Nephron progenitor cell (in vitro differentiated cells): ENCODE measurements at places on chromosomes 4 and X.

DNA sequence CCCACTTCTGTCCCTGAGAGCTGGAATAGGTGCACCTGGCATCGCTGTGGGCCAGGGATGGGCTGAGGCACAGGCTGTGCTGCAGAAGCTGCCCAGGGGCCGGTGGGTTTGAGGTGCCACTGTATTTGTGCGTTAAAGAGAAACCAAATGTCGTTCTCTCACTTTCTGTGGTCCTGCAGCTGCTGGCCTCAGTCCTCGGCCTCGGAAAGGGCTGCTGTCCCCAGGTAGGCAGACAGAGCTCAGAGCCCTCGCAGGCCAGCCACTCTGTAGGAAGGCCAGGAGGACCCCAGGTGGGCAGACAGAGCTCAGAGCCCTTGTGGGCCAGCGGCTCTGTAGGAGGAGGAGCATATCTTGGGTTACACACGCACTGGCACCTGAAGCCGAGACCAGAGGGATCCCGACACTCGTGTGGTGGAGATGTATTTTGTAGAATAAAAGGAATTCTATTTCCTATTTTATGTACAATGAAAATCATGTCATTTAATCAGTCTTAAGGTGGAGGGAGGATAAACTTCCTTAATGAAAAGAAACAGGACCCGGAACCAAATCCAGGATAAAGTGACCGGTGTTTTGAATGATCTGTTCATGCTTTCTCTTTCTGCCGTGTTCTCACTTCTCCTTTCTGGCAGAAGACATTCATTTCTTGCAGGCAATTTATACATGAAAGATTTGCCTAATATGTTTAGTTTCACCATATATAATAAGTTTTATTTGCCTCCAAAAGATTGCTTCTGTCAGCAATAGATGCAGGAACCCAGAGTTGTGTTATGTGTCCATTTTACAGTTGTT, 54.4 kb upstream of the HGFAC start:
- DNase-seq, result no peak

- no peak for DNase-seq
These were observed 448.1 kb upstream of the TRAM1L1 start for GRCh38 chr4:117533501-117533900.

DNA sequence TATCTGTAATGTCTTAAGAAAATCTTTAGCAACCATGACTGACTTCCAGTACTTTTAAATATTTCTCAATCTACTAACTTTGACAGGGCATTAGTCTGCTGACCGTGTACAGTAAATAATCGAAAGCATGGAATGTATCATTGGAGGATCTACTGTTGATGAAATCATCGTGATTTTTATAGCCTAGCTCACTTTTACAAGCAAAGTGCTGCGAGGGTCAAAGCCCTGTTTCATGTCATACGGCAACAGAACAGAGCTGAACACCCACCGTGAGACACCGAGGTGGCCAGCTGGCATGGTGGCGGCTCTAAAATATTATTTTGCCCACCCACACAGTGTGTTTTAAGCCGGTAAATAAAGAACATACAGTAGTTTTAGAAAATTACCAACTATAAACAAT, 679.3 kb downstream of the FAT4 start:
- no peak for DNase-seq

GRCh38 chr4:53830511-53830910, 233.9 kb downstream of the CHIC2 start:
- no peak for DNase-seq

DNA sequence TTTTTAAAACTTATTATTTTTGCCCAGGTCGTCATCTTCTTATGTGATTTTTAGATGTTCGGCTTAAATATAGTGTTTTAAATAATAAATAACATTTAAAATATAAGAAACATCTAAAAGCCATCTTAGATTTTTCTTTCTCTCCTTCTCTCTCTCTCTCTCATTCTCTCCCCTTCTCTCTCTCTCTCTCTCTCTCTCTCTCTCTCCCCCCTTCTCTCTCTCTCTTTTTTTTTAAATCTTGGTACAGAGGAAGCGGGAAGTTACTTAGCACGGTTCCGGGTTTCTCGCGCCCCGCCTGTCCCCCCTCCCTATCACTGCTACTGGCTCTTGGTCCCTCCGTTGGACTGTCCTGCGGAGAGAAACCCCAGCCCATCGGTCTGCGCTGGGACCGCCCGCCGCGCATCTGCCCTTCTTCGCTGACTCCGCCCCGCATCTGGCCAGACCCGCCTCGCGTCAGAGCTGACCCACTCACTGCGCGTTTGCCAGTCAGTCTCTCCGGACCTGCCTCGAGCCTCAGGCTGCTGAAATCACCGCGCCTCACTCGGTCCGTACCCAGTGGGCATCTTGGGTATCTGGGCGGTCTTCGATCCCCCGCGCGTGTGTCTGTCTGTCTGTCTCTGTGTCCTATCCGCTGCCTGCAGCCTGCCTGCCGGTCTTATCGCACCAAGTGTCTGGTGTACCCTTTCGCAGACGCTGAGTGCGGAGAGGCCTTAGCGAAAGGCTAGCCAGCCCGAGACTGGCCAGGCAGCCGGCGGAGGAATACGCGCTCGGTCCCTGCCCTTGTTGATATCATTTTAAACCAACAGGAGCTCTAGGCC, at the start of gene PABPC5:
Gene PABPC5, plus strand, starts transcription at position 489 of the 818 bp plus-strand sequence. CDS start 739 bp downstream, outside the sequence.
- DNase-seq, result peak; percentile 91

GRCh38 chr4:36172656-36173055, 71.7 kb downstream of the ARAP2 start:
- no peak for DNase-seq

DNA sequence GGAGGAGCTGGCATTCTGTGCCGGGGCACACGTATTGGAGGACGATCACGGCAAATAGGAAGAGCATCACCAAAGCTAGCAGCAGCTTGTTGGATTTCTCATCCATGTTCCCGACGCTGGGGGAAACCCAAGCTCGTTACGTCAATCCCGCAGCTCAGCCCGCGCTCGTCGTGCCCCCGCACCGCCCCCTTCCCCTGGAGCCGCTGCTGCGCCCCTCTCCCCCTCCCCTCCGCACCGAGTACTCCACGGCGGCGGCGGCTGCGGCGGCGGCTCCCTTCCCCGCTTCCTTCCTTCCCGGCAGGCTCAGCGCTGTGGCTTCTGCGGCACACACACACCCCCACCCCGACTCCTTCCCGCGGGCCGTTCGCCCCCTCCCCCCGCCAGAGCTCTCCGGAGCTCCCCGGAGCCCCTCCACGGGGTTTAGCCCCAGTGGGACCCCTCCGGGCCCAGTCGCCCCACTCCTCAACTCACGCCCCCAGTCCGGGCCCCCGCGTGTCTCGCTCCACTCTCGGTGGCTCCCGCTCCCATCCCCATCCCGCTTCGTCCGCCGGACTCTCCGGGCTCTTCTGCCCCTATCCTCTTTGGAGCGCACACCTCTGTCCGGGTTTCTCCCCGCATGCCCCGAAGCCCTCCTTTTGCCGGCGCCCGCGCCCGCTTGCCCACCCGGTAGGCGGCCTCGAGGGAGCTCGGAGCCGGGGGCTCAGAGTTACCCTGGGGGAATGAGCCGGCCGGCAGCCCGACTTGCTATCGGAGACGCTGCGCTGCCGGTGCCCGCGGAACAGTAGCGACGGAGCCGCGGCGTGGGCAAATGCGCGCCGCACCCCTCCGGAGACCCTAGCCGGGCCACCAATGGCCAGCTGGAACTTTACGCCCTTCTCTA, 978 bp downstream of the HS6ST2 start:
- peak; percentile 82 for DNase-seq

DNA sequence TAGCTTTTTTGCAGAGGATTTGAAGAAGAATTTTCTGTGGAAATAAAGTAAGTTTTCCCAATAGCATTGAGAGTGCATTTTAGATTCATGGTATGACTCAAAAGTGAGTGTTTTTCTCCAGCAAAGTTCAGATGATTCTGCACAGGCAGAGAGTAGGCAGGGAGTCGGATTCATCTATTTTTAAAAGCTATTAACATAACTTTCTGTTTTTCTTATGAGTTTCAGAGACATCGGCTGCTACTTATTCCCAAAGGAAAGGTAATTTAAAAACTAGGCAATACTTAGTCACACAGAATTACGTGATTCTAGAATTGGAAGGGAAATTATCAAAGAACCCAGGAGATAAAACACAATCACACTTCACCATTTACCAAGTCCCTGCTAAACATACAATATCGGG, 4.4 kb downstream of the CCDC110 start:
- no peak for DNase-seq

- DNase-seq, result no peak
These were observed 136.2 kb downstream of the PPP3CA start for GRCh38 chr4:101211146-101211553.

- no peak for DNase-seq
These were observed 59.7 kb upstream of the BCOR start for GRCh38 chrX:40157228-40158035.

- DNase-seq, result no peak
These were observed 400.5 kb downstream of the PDGFC start for GRCh38 chr4:156571146-156571545.

- DNase-seq, result no peak
These were observed 153.0 kb downstream of the KDM6A start for GRCh38 chrX:45026036-45026435.

- no peak for DNase-seq
These were observed 53.7 kb upstream of the FAAH2 start for GRCh38 chrX:57232658-57233360.

DNA sequence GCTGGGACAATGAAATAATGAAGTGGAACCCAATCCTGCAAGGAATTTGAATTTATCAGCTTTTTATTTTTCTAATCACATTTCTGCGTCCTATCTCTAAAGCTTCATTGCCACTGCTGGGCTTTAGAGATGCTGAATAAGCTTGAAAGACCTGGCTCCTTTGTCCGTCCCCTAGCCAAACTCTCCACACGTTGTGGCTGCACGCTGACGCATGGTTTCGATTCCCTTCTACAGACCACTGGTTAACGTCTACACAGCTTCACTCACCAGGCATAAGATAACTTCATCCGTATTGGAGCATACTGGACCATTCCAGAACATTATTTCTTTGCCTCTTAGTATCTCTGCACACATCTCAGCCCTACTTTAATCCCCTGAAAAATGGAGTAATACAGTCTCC, 31.2 kb downstream of the SPANXN3 start:
- no peak for DNase-seq

- DNase-seq, result no peak
These were observed 55.0 kb upstream of the CXXC4 start for GRCh38 chr4:104549736-104550135.

DNA sequence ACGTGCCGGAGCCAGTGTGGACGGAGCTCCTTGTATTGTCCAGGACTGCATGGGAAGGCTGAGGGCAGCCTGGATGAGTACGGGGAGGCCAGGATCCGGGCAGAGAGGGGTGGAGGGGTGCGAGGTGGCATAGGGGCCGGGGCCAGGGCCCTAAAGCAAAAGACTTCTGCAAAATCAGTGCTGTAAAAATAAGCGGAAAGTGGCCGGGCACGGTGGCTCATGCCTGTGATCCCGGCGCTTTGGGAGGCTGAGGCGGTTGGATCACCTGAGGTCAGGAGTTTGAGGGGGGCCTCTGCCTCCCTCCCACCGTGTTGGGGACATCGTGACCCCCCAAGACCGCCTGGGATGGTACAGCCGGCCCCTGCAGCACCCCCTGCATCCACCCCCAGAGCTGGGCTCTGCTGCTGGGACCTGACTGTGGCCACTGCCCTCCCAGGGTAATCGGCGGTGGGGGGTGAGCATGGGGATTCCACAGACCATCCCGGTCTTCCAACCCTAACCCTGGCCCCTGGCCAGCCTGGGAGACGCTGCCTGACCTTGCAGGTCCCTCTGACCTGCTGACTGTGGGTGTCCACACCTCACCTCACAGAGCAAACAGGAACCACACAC, 23.4 kb upstream of the PLCXD1 start:
- DNase-seq, result no peak

DNA sequence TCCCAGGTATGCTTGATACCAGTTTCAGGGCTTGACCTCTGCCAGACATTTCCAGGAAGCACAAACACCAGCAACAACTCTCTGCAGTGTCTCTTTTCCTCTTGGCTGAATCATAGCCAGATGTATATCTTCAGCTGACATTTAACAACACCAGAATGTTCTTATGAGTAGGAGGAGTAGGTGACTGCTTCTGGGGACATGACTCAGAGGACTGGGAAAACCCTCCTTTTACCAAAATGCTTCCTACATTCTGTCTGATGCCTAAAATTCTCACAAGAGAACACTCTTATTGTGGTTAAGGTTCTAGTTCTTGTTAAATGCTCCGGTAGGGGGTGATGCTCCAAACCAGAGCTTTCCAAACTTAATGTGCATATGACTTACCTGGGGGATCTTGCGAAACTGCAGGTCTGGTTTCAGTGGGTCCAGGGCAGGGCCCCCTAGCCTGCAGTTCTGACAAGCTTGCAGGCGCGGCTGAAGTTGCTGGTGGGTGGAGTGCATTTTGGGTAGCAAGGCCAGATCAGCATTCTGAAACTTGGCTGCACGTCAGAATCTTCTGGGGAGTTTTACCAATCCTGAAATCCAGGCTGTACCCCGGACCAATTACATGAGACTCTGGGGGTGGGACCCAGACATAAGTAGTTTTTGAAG, 329.3 kb upstream of the RPS6KA3 start:
- DNase-seq, result no peak

DNA sequence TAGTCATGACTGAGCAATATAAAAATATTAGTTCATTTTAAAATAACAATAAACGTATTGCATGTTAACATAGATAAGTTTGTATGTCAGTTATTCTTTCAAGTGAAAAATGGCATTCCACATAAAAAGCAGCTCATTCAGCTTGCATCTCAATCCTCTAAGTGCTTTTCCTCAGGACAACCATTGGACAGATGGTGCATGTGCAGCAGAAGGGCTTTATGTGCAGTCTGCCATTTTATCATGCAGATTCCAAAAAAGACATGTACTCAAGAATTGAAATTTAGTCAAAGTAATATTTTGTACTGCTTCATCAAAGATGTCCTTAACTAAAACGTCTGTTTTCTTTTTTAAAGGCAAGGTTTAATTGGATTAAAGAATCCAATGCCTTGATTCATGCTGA, 93.4 kb downstream of the RS1 start:
- no peak for DNase-seq

GRCh38 chr4:170005472-170005871, 20.7 kb downstream of the MFAP3L start:
- no peak for DNase-seq

DNA sequence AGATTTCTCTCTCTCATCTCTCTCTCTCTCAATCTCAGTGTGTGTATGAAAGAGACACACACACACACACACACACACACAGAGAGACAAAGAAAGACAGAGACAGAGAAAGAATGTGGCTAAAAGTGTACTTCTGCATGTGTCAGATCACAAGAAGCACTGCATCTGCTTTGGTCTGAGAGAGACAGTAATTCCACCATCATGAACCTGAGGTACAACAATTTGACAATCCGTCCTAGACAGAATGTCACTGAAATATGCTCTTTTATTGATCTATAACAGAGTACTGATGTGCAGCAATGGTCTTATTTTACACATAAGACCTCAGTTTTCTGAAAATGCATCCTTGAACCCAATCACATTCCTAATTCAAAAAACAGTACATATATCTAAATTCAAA, 576.2 kb upstream of the SMIM31 start:
- no peak for DNase-seq

- DNase-seq, result peak; percentile 26
These were observed 248.1 kb downstream of the C4orf33 start for GRCh38 chr4:129344058-129344457.
